ENCODE measurements at places on chromosomes 6 and 20.

DNA sequence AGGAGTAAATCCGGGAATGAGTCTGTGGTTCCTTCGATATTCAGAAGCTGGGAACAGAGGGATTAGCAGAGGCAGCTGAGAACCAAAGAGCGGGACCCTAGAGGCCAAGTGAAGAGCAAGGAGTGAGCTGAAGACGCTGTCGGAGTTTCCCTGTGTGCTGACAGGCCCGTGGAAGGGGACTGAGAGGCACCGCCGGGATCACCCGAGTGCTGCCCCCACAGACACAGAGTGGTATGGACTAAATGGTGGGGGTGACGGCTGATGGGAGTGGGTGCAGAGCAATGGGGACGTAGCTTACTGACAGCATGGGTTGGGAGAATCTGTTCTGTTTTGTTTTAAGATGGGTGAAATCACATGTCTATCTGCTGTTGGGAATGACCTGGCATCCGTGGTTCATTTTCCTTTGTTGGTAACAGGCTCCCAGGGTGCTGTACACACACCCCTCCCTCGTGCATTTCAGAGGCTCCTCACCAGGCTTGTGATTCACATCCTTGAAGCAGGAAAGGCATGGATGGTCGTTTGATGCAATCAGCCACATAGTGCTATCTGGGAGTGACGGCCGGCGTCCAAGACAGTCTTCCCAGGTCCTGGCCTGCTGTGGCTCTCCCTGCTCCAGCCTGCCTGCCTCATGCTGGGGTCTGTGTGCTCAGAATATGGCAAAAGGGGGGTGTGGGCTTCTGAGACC lies 97.4 kb downstream of the THBS2 start:
- DNase-seq = no peak

DNA sequence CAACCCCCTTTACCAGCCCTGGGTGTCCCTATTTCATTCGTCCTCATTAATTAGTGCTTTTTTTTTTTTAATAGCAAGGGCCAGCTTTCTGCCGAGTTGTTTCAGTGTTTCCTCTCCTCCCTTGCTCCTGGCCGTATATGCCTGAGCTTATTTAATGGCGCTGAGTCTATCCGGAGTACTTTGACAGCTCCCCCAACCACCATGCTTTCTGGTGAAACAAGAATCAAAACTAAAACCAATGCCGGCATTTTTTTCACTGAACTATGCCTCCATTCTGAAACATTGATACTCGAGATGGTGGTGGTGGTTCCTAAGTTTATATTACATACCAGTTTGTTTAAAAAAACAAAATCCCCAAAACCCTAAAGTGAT lies 1.2 kb downstream of the DCBLD1 start:
- DNase-seq = no peak

DNA sequence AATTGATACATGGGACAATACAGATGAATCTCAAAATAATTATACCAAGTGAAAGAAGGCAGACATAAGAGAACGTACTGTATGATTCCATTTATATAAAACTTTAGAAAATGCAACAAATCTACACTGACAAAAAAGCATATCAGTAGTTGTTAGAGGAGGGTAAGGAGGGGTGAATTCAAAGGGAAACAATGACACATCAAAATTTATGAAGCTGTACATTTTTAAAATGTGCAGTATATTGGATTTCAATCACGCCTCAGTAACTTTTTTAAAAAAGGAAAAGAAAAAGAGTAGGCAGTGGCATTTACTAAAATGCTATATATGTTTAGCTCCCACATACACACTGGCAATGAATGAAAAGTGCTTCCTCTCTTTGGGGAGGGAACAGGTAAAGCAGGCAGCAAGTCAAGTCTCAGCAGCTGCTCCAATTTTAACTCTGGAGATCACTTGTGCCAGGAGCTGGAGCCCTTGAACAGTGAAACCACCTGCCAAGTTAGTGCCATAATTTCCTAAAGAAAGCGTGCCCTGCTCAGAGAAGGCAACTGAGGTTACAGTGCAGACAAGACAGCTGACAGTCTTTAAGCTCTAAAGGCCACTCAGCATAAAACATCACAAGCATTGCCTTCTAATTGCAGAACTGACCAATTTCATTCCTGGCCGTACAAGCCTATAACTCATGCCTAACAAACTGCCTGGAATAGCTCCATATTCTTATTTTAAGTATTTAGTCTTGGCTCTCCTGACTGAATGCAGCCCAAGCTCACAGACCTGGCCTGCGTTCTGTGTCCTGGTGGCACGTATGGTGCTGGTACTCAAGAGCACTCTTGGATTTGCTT lies 10.9 kb downstream of the FKBP1A start:
- DNase-seq = no peak

DNA sequence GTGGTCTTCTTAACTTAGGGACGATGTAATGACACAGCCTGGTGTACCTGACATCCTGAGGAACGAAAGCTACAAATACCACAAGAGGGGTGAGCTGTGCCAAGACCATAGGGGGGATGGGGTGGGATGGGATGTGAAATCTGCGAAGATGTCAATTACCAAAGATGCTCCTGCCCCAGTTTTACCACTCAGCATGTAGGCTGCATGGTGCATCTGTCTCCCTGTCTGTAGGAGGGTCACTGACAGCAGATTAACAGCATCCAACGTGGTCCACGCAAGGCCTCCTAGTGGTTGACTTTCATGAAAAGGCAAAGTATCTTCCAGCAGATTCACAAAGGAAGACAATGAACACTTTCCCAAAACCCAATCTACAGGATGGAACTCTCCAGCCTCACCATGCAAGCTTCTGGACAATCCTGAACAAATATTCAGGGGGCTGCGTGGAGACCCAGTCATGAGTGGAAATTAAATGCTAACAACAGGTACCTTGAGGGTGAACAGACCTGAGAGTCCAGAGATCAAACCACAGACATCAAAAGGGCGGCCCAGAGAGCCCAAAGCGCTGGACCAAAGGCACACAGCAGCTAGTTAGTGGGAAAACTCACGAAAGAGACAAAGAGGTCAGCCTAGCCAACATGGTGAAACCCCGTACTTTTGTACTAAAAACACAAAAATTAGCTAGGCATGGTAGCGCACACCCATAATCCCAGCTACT lies 44.4 kb downstream of the ZMYND8 start:
- no peak for DNase-seq

GRCh38 chr6:165055231-165055630 lies 254.2 kb downstream of the C6orf118 start:
- no peak for DNase-seq

All from NCI-H1930 (cell line).